NCI-H1930 (cell line): ENCODE measurements at places on chromosomes 4 and X.

- no peak for DNase-seq
These were observed 39.3 kb downstream of the RTL3 start for GRCh38 chrX:78619834-78620233.

GRCh38 chr4:86561256-86561655, 32.9 kb upstream of the PTPN13 start:
- DNase-seq: no peak

DNA sequence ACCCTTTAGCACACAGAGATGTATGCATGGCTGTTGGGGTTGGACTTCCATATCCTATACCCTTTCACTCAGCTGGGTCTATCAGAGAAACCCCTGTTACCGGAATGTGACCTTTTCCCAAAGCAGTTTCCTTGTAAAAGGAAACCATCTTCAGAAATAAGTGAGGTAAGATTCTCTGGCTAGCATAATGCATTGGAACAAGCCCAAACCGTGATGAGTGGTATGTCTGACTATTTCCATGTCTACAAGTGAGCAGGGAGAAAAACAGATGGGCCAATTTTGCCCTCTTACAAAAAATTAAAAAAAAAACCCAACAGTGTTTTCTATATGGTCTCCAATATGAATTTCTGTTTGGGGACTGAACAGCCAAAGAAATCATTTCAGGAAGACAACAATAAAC, 283.9 kb downstream of the SMARCA1 start:
- DNase-seq: no peak

DNA sequence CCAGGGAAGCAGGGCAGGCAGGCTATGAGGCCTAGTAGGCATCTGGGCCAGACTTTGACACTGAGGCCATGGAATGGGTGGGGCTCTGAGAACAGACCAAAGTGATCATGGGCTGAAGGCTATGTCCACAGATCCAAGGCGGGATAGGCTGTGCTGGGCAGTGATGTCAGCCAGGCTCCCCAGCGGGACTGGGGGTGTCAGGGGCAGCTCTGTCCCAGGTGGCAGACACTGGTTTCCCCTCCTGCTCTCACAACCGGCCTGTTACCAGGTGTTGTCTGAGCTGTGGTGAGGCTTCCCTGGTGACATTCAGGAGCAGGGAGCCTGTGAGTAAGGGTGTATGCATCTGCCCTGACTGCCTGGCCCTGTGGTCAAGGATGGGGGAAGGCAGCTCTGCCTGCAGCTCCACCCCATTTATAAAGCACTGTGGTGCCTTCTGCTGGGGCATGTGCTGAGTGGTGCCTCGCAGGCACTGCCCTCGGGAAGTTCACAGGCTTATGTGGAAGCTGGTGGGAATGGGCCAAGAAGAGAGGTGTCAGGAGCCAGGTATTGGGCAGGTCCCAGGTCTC, 2.9 kb downstream of the IL9R start:
- DNase-seq: no peak

DNA sequence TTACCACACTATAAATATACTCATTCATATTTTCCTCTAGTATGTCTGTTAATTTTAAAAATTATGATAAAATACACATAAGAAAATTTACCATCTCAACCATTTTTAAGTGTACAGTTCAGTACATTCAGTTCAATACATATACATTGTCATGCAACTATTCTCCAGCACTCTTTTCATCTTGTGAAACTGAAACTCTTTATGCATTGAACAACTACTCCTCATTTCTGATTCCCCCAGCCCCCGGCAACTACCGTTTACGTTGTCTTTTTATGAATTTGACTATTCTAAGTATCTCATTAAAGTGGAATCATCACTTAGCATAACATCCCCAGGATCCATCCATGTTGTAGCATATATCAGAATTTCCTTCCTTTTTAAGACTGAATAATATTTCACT, 8.7 kb downstream of the SMARCAD1 start:
- no peak for DNase-seq

GRCh38 chr4:15066140-15066539, 63.9 kb downstream of the CPEB2 start:
- no peak for DNase-seq

GRCh38 chr4:151721466-151721865, 39.3 kb downstream of the GATB start:
- DNase-seq: no peak

DNA sequence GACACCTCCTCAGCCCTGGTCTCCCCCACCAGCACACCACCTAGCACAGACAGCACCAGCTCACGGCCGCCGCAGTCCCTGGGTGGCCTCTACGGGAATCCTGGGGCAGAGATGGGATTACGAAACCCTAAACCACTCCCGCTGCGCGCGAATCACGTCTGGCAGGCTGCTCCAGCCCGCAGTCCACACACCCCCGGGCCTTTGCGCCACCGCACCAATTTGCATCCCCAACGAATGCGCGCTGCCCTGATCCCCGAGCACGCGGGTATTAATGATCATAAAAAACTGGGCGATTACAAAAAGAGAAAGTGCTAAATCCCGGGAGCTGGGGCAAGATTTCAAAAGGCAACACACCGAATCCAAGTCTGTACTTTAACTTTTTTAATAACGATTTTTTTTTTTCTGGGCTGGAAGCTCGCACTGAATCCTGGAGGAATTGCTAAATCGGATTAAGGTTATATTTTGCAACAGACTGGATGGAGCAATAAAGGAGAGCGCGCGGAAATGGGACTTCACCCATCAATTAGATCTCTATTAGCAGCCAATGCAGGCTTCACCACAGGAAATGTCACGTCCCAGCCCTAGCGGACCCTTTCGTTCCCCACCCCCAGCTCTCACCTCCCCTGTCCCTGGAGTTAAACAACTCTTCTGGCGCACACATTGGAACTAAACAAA, 69.8 kb upstream of the TMEM33 start:
- DNase-seq: no peak

GRCh38 chrX:2682565-2683177, 8.4 kb upstream of the CD99 start:
- DNase-seq: no peak

DNA sequence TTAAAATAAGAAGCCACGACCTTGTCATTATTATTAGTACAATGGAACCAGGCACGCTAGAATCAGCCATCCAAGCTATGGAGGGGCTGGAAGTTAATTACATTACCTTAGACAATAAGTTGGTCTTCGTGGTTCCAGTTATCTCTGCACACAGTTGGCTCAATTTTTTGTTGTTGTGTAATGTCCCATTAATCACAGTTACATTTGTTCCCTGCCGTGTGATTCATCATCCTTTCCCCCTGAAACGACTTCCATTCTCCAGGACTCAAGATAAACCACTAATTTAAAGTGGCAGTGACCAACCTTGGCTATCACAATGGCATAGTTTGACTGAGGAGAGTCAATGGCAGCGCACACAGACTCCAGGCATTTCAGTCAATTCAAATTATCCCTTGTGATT, 905.0 kb downstream of the RAB28 start:
- no peak for DNase-seq

- peak; percentile 97 for DNase-seq
These were observed at the start of gene ABLIM2 for GRCh38 chr4:8158710-8159536. Gene ABLIM2 (minus strand): TSS chr4:8158813. CDS start chr4:8158689, 124 bp downstream.

GRCh38 chr4:132827522-132827921, 321.6 kb upstream of the PCDH10 start:
- no peak for DNase-seq

DNA sequence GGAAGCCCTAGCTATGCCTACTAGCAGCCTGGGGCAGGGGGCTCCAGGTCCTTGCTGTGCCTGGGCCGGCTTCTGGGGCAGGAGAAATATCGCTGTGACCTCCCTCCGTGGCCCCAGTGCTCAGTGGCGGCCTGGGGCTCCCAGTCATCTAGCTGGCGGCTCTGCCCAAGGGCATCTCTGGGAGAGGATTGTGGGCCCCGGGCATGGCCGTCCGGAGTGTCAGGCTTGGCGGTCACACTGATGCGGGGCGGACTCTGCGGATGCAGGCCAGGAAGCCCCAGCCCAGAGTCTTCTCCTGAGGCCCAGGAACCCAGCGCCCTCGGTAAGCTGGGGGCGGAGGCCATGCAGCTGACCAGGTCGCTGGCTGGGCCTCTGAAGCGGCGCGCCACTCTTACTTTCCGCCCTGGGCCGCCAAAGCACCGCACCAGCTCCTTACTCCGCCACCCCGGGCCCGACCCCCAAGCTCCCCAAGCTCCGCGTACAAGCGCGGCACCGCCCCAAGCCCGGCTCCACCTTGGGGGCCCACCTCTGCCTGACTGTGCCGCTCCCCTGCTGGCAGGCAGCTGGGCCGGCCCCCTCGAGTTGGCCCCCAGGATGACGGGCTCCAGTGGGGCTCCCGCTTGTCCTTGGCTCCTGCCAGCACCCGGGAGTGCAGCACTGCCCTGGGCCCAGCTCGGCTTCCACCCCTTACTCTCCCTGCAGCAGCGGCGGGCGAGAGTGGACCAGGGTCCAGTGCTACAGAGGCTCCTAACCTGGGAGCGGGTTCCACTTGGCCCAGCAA, 720.0 kb downstream of the PCDH18 start:
- DNase-seq: no peak

DNA sequence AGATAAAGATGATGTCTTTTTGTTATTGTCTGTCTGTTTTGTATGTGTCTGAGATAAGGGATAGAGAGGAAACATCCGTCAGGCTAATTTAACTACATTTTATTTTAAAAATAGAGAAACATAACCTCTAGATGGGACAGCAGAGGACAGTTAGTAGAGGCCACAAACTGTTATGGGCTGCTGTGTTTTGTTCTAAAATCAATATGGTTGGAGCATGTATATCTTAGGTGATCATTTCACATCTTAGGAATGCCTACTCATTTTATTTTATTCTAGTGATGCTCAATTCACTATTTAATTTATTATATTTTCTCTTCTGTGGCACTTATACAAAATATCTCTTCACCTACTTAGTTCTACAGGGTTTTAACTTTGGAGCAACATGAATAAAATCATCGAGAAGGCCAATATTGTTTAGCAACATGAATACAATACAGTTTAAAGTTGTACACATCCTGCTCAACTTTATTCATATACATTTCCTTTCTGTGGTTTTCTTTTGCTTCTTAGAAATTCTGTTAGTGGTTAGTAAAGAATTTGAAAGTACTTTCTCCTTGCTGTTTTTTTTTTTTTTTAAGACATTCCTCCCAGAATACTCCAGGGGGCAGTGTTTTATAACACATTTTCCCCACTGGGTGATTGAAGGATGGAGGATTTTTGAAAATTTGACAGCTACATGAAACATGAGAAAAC, 392.9 kb downstream of the UNC5C start:
- no peak for DNase-seq

DNA sequence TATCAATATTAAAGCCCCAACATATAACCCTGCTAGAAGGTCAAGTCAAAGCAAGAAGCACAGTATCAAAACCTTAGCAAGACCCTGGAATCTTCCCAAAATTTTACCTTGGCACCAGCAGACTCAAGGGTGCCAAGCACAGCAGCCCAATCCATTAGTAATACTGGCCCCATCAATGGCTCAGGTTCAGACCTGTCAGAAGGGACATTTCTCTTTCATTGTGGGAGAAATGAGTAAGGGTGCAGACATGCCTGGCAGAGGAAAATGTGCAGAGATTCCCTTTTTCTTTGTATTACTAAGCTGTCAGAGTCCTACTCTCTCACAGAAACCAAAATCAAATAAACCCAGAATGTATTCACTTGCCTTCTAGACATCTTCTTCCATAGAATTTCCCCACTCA, 203.9 kb downstream of the EVC2 start:
- no peak for DNase-seq

DNA sequence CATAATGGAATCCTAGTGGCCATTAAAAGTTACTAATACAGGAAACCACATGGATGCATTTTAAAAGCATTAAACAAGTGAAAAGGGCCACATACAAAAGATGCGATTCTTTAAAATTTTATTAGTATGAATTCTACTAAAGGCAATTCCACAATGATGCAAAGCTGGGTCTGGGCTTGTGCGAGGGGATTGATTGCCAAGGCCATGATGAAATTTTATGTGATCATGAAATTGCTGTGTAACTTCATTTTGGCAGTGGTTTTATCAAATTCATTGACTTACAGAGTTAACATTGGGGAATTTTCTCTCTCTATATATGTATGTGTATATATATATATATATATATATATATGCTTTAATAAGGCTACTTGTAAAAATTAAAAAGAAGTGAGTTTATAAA, 1142.5 kb upstream of the IGFBP7 start:
- no peak for DNase-seq

DNA sequence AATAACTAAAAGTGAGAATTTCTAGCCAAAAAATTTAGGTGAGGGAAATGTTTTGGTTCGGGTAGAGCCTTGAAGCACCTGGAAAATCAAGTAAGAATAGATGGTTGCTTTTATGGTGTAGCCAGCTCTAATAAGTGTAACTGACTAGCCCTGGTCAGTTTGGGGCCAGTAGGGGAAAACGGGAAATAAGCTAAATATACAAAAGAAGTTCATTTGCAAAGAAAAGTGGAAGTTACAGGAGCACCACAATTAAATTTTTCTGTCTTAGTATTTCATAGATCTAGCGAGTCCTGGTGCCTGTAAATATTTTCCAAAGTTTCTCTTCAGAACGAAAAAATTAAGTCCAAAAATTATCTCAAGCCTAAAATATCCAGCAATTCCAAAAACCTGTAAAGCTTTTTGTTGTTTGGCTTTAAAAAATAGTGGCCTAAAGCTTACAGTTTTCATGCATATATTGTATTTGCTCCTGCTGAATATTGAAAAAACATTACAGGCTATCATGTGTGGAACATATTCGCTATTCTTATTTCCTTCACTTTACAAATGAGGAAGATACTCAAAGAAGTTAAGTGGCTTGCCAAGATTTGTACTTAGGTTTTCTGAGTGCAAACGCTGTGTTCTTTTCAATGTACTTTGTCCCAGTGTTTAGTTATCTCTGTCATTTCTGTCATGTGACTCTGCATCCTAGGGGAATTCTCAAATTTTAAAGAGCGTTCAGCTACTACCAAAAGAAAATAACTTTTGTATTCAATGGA, 7.3 kb upstream of the PTPN13 start:
- DNase-seq: no peak

GRCh38 chrX:155389634-155390033, 7.7 kb downstream of the F8A2 start:
- DNase-seq: no peak

- no peak for DNase-seq
These were observed 121.6 kb upstream of the CBR4 start for GRCh38 chr4:169131556-169132208.

GRCh38 chr4:163613383-163613782, 118.9 kb downstream of the TMA16 start:
- no peak for DNase-seq

DNA sequence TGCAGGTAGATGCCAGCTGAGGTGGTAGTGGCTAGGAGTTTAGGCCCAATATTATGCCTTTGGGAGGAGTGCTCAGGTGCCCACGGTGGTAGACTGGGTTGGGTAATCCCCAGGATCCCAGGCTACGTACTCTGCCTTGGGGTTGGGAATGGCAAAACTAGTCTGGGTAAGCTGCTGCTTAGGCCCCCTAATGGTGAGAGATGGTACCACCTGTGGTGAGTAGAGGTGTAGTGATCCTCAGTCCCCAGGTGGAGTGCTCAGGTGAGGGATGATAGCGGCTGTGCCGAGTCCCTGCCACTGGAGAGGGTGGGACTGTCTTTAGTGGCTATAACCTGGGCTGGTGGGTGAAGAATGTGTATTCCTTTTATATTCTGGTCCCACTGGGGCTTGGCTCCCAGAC, 75.2 kb downstream of the IL1RAPL2 start:
- DNase-seq: no peak

GRCh38 chrX:63506320-63506719, 155.2 kb upstream of the SPIN4 start:
- no peak for DNase-seq
